ENCODE measurements at places on chromosomes 5 and 9.

- H3K27me3 ChIP-seq = no peaks in the 10 kb centered on the region
- H3K36me3 ChIP-seq = no peaks in the 10 kb centered on the region
- no peak for DNase-seq
- H3K4me3 ChIP-seq = no peak overlapping the region
Observed at GRCh38 chr9:811106-811531, 30.4 kb upstream of the DMRT1 start.

DNA sequence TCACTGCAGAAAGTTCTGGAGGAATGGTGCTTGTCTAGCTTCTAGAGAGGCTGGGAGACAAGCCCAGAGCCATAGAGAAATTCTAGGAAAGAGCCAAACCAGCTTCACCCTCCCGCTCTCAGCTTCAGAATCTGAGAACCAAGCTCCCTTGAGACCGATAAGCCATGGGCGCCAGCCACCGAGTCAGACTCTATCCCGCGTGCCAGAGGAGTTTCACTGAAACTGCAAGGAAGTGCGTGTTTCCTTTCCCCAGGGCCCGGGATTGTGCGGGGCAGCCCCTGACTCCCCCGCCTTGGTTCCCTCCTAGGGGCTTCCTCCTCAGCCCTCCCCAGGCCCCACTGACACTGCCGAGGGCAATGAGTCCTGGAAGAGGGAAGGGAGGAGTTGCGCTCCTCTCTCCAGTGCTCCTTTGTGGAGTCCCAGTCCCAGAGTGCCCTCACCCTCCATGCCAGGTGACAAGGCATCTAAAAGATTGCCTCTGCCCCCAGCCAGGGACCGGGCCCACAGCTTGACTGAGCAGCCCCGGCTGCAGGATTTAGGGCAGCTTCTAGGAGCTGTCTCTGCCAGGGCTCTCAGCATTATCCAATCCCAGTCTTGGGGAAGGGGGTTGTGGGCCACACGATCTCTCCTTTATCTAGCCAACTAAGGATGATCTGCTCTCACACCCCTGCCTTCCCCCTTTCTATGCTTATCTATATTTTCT is 18.4 kb upstream of the TCF7 start:
- no peaks in the 10 kb centered on the region for H3K36me3 ChIP-seq
- 0 out of 2 replicates have a peak, but pooled peaks cover 5% of the 10 kb centered on the region for H3K4me1 ChIP-seq
- H3K4me3 ChIP-seq = no peak overlapping the region

DNA sequence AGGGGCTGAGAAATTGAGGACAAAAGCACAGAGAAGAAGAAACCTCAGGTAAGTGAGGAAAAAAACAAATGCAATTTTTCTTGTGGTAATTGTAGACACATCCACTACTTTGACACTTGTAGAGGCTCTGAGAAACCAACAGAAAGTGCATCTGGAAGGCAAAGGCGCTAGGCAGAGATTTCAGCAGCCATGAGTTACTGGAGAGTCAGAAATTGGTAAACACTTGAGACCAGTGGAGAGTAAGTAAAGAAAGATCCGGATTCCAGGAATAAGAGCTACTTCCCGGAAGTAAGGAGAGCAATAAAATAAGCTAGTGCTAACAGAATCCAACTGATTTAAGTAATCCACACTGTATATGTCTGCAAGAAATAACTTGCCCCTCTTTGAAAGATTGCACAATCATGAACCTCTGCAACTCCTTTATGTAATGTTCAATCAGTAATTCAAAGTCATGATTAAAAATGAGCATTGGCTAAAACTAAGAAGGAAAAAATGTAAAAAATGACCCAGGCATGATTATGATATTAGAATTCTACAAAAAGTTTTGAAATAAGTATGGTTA is 382.1 kb downstream of the CDH18 start:
- no peak overlapping the region for H3K27ac ChIP-seq
- no peaks in the 10 kb centered on the region for H3K4me1 ChIP-seq
- DNase-seq = no peak

- DNase-seq = no peak
- no peaks in the 10 kb centered on the region for H3K36me3 ChIP-seq
- no peak overlapping the region for H3K4me3 ChIP-seq
- H3K27me3 ChIP-seq = peaks cover 8% of the 10 kb centered on the region
- no peaks in the 10 kb centered on the region for H3K4me1 ChIP-seq
Observed at GRCh38 chr5:170538096-170538465, 34.3 kb downstream of the KCNIP1 start.

DNA sequence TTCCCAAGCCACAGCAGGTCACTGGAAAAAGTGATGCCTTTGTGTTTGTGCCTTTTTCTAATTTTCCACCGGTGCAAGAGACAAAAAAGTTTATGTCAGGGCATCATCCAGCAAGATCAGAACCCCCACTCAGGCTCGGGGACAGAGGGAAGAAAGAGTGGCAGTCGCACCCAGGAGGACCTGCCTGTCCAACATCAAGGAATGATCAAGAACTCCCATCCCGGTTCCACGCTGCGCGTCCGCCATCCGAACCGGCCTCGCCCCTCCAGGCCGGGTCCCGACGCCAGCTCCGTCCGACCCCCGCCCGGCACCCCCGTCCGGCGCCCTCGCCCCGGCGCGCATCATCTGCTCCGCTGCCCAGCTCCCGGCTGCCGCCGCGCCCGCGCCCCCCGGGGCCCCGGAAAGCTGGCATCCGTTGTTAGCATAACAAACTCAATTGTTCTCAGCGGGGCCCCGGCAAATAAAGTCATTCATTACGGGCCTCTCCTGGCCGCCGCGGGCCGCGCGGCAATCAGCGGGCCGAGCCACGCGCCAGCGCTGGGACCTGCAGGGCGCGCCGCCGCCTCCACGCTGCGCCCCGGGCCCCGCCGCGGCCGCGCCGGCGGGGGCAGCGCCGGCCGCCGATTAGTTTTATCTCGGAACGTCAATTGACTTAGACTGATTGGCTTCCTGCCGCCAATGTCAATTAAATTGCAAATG is 48.1 kb downstream of the PAX5 start:
- H3K4me1 ChIP-seq = peaks cover 4% of the 10 kb centered on the region
- no peak overlapping the region for H3K4me3 ChIP-seq
- H3K36me3 ChIP-seq = no peaks in the 10 kb centered on the region
- no peak for DNase-seq

DNA sequence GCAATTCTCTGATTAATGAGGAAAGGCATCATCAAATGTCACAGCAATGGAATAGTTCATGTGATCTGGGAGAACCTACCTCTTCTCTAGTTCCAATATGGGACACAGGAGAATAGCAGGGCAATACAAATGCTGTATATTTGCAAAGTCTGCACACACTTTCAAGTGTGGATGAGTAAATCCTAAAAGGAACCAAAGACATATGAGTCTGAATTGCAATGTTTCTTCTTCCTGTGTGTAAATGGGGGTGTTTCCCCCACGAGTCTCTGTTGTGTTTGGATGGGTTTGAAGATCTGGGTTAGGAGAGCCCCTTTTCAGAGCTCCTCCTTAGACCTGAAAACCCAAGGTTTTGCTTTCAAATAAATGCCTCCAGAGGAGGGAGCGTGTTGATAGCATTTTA is 26.9 kb downstream of the SLC46A2 start:
- H3K27ac ChIP-seq = no peak overlapping the region
- no peak for DNase-seq
- no peak overlapping the region for H3K4me3 ChIP-seq
